ENCODE measurements at places on chromosomes 7 and 10.
A peak's percentile ranks its signal among the peaks of the same experiment; 100 is the strongest.

GRCh38 chr10:47364911-47365310 lies 16.7 kb downstream of the RBP3 start:
- no peak for DNase-seq

DNA sequence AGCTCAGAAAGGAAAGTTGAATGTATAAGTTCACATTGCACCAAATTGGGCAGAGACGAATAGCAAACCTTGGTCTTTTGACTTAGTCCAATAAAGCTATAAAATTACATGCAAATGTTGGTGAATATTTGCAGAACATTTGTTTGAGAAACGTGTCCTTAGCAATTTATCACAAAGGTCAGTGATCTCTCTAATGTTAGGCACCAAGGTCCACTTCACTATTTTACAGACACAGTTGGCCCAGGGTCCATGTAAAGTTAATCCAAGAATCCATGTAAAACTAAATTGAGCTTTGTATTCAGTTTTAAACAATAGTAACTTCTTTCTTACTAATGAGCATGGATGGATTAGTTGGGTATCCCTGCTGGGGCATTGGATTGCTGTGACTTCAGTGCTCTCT lies 617.7 kb downstream of the NRG3 start:
- DNase-seq = no peak

- no peak for DNase-seq
Observed at GRCh38 chr7:71594736-71595135, 462.8 kb downstream of the GALNT17 start.

DNA sequence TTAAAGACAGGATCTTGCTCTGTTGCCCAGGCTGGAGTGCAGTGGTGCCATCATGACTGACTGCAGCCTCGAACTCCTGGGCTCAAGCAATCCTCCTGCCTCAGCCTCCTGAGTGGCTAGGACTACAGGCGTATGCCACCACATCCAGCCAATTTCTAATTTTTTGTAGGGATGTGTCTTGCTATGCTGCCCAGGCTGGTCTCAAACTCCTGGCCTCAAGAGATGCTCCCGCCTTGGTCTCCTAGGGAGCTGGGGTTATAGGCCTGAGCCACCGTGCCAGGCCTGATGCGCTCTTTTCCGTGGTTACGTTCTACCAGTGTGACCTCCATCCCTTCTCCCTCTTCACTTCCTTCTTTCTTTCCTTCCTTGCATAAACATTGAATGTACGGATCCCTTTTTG lies 34.2 kb upstream of the IL15RA start:
- DNase-seq = no peak

- DNase-seq = peak; percentile 30
Observed at GRCh38 chr7:100506356-100506923, 22.7 kb downstream of the NYAP1 start.

All from hematopoietic multipotent progenitor cell treated with erythropoietin and hydrocortisone succinate and interleukin-3 and kit ligand, for 15 days (in vitro differentiated cells).